Stimulated activated CD8-positive, alpha-beta memory T cell treated with anti-CD3 and anti-CD28 coated beads, Interleukin-4, amount 100 ng/mL, for 48 hours (primary cell): ENCODE measurements at places on chromosomes 4 and X.
A peak's percentile ranks its signal among the peaks of the same experiment; 100 is the strongest.

DNA sequence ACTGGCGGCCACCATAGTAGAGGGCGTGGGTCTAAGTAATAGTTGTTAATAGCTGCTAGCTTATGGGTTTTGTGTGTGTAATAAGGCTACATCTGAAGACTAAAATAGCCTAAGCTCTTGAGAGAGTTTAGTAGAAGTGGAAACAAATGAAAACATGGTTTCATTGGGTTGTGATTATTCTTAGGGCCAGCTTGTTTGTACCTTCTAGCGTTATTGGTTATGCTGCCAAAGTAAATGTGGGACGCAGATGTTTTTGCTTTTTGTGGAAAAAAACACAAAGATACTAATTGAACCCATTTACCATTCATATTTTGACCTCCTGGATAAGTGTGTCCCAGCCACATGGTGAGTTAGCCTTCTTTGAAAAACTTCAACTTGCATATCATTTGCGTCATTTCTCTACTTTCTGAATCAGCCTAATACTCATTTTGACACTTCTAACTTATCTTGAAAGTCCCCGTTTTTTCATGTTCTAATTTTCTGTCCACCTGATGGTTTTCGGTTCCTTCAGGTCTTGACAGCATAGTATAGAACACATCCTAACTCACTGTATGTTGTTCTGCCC is 305.3 kb downstream of the FRMPD4 start:
- no peak for DNase-seq

- DNase-seq, result no peak
These were observed 37.0 kb downstream of the GALNT7 start for GRCh38 chr4:173205656-173206055.

DNA sequence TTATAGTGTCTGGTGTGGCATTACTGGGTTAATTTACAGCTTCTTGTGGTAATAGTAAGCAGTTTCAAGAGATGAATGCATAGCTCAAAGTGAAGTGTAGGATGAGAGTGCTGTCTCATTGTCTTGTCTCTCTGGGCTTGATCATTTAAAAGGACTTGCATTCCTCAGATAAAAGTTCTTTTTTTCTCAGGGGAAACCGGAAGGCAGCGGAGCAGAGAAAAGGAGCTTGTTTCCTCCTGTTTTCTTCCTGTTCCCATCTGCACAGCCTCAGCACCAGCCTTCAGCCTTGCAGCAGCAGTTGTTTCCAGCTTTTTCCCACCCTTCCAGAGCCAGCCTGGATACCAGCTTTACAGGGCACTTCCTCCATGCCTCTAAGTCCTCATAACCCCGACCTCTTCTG is 61.4 kb upstream of the LGI2 start:
- no peak for DNase-seq

- DNase-seq, result no peak
These were observed 22.8 kb upstream of the MAML3 start for GRCh38 chr4:140176735-140177134.

DNA sequence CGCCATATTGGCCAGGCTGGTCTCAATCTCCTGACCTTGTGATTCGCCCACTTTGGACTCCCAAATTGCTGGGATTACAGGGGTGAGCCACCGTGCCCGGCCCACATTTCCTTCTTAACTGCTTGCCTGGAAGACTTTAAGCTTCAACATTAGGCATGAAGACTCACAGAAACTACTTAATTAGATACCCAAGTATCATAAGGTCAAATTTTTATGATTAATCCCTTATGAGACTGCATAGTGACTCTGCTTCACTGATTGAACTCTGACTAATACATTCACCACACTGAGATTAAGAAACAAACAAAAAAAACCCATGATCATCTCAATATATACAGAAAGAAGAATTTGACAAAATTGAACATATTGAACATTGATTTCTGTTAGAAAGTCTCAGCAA is 87.4 kb upstream of the KCTD8 start:
- no peak for DNase-seq

- DNase-seq, result peak; percentile 74
These were observed 94.3 kb downstream of the DDIT4L start for GRCh38 chr4:100095729-100096595.

- DNase-seq, result no peak
These were observed 202.7 kb downstream of the OR13H1 start for GRCh38 chrX:131746491-131746968.

DNA sequence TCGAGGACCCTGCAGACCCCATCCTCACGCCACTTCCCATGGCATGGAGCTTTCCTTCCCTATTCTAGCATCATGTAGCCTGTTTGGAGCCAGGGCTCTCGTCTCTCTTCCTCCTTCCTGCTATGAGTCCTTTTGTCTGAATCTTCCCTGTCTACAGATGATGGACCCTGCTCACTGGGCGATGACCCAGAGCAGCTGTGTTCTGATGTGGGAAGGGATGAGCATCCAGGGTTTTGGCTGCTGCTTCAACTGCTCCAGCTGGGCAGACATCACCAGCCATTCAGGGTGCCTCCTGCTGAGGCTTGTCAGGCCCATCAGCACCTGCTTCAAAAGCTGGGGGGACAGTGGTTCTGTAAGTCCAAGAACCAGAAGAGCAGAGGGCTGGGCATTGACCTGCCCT is 3.2 kb upstream of the CCKAR start:
- DNase-seq, result no peak

GRCh38 chr4:21012851-21013331 is 312.6 kb downstream of the PACRGL start:
- DNase-seq, result no peak

DNA sequence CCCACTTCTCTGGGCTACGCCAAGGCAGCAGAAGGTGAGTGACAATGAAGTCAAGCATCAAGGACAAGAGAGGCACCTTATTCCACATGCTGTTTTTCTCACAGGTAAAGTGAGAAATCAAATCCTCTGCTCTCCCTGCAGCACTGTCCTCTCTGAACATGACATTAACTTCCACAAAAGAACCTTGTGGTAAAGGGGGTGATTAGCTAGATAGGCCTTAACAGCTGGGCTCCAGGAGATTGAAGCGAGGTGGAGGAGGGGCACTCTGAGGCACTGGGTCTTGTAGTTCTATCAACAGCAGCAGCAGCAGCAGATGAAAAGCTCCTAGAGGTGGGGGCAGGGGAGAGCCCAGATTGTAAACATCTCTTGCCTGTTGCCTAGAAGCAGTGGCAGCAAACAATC is 96.8 kb upstream of the CXXC4 start:
- no peak for DNase-seq

DNA sequence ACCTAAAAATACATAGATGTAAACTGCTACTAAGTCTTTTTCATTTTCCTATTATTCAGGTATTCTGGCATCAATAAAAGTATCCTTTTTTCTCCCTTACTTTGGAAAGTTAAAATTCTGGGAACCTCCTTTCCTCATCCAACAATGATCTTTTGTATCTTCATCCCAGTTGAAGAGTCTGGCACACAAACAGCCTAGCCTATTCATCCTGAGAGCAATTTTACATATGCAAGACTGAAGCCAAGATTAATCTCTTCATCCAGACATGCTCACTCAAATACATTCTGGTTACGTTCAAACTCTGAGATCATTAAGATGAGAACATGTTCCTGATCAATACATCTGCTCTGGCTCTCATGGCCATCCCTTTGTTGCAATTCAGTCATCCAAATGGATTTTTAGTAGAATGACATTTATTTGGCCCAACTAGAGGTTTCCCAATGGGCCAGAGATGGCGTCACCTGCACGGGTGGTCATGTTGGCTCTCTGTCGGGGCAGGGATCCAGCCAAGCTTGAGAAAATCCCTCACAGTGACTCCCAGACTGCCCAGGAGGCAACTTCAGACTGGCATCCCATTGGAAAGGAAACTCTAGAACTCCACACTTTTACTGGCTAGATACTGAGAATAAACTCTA is 135.3 kb upstream of the VCX2 start:
- DNase-seq, result no peak

- DNase-seq, result no peak
These were observed 28.7 kb downstream of the UGT2B7 start for GRCh38 chr4:69124941-69125340.

DNA sequence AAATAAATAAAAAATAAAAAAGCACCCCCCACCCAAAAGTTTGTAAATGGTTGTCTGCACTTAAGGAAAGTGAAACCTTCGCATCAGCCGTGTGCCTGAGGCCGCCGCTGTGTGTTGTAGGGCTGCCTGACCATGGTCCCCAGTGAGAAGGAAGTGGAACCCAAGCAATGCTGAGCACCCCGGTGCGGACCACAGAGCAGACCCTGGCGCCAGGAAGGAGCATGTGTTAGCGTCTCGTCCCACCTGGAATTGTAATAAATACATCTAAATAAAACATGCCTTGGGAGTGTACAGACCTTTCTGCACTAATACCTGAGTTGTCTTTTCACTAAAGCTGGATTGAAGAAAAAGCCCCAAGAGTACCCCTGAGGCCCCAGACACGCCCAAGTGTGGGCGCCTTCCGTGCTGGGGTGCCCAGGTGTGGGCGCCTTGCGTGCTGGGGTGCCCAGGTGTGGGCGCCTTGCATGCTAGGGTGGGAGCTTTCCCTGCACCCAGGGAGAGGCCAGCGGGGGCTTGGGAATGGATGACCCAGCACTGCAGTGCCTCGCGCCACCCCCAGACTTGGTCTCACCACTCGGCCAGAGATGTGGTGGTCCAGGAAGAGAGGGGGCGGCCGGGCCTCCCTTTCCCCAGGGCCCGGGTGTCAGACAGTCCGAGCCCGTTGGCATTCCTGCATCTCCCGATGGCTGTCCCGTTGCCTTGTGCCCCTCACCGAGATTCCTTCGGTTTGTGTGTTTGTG is 33.7 kb downstream of the HTT-AS start:
- no peak for DNase-seq

DNA sequence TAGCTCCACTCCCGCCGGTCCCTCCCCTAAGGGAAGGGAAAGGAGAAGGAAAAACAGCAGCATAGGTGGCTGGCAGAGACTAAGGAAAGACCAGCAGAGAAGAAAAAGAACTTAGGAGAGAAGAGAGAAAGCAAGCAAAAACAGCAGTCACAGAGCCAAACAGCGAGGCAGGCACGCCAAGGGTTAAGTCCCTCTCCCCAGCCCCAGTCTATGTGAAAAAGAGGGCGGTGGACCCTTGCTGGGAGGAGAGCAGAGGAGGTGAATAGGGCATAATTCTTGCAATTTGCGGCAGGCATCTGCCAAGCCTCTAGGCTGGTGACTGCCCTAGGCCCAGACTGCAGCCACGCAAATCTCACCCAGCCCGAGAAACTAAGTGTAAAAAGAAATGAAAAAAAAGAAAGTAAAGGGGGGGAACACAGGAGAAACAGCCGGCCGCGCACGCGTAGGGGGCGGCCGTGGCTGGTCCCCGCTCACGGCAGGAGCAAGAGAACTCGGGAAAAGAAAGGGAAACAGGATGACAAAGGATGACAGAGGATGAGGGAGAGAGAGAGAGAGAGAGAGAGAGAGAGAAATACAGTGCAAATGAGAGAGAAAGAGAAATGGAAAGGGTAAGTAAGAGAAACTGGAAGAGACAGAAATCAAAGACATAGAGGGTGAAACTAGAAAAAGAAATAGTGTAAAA is 48.6 kb downstream of the MAGEA9 start:
- DNase-seq, result peak; percentile 31
